IMR-90 (cell line): ENCODE measurements at places on chromosomes 2 and 18. TPM values are rescaled to one million over a fixed set of nuclear protein-coding genes. Genes with fewer than 3 reads are reported as not detected.

The KCNG2 gene
- not detected in 2 replicates for total RNA-seq

The GULP1 gene
- total RNA-seq: 40.1 and 54.4 TPM in 2 replicates

The HOXD4 gene
- total RNA-seq: not detected in 2 replicates

DNA sequence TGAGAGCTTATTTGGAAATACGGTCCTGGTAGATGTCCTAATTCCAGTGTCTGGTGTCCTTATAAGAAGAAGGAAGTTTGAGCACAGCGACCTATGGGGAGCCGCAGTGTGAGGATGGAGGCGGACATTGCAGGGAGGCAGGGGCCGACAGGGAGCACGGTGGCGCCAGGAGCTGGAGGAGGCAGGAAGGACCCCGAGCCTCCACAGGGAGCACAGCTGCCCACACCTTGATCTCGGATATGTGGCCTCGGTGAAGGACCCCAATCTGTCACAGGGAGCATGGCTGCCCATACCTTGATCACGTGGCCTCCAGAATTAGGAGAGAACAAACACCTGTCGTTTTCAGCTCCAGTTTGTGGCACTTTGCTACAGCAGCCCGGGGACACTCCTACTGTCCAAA is 461.6 kb upstream of the SALL3 start:
- no peak for DNase-seq

The VWC2L gene
- not detected in 2 replicates for total RNA-seq

DNA sequence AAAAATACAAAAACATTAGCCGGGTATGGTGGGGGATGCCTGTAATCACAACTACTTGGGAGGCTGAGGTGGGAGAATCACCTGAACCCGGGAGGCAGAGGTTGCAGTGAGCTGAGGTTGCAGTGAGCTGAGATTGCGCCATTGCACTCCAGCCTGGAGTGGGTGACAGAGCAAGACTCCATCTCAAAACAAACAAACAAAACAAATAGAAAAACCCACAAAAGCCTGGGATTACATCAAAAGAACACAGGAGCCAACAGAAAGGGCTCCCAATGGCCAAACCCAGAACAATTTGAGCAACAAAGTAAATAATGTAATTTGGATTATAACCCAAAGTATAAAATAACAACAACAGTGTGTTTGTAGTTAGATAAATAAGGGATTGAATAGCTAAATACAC is 159.8 kb downstream of the UXS1 start:
- DNase-seq: no peak

DNA sequence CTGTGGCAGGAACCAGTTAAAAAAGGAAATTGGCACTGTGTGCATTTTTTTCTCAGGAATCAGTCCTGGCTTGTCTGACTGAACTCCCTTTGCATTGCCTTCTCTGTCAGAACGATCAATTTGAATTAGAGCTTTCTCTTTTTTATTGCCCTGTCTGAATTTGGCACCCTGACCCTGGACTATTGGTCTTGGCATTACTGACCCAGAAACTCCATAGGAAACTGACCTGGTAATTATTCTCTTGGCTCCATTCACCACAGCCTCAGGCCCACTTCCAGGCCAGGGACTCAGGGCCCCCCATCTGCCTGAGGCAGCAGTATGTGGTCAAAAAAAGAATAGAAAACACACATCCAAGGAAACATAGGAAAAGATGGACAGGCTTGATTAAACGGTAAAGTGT is 32.0 kb upstream of the CCDC88A start:
- DNase-seq: no peak
